Islet precursor cell (in vitro differentiated cells): ENCODE measurements at places on chromosomes 1 and 21.

- no peak for DNase-seq
These were observed 260.2 kb upstream of the RUNX1 start for GRCh38 chr21:35309316-35309715.

- DNase-seq = no peak
These were observed 158.1 kb downstream of the ST6GALNAC3 start for GRCh38 chr1:76232666-76233065.

DNA sequence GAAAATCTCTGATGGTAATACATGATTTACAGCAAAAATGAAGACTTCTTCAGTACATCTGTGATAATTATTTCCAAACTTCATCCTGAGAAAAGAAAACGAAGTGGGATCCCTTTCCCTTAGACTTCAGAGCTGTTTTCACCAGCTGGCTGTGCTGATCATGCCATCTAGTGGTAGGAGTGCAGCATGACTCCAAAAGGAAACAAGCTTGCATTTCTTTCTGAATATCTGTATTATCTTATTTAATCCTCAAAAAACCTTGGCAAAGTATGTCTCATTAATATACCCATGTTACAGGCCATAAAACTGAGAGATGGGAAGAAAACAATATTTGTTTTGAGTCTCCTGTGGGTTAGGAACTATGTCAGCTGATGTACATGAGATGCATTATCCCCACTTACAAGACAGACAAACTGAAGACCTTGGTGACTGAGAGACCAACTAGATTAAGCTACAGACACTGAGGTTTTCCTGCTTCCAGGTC, 9.8 kb upstream of the GJA8 start:
- no peak for DNase-seq

GRCh38 chr1:182087719-182088350, 26.3 kb upstream of the ZNF648 start:
- no peak for DNase-seq

- no peak for DNase-seq
These were observed 109.4 kb downstream of the UCHL5 start for GRCh38 chr1:192949783-192950182.

DNA sequence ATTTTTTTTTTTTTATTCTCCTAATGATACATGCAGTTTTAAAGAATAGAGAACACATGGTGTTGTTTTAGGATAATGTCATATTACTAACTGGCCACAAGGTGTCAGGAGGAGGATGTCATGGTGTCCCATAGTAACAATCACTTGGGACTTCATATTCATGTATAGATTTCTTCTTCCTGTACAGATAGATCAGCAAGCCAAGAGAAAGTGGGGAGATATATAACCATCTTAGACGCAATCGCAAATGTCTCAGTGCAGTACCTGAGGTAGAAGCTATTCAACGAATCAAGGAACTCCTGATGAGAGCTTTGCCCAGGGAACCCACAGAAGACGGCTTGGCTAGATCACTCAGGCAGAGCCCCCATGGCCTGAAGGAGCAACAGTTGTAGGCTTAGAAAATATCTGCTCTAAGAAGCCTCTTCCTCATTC, 12.3 kb downstream of the OR2T11 start:
- DNase-seq = no peak

- no peak for DNase-seq
These were observed 89.4 kb downstream of the DTL start for GRCh38 chr1:212124690-212125582.

DNA sequence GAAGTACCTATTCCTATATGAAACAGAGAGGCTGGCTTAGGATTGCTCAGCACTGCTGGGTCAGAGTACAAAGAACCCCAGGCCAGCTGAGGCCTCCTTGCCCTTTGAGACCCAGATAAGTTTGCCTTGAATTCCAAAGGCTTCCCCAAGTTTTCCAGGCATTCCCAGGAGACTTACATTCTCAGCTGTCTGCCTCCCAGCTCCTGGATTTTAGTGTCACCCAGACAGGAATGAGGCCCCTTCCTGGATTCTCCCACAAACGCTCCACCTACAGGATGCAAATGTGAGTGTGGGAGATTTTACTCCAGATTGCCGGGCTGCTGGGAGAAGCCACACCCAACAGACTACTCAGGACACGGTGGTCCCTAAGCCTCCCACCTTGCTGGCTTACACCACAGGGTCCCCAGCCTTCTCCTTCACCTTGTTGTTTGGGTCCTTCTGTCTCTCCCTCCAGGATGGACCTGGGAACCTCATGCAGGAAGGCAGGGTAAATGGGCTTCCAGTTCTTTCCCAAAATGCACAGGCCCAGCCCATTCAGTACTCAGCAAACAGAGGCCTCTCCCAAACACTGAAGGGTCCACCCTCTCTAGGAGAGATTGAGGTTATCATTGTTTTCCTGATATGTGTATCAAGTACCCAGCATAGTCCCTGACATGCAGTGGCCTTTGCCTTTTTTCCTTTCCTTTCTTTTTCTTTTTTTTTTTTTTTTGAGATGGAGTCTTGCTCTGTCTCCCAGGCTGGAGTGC, 10.6 kb downstream of the RHBG start:
- peak; percentile 89 for DNase-seq

- DNase-seq = no peak
These were observed 130.0 kb downstream of the EDEM3 start for GRCh38 chr1:184624626-184625025.

DNA sequence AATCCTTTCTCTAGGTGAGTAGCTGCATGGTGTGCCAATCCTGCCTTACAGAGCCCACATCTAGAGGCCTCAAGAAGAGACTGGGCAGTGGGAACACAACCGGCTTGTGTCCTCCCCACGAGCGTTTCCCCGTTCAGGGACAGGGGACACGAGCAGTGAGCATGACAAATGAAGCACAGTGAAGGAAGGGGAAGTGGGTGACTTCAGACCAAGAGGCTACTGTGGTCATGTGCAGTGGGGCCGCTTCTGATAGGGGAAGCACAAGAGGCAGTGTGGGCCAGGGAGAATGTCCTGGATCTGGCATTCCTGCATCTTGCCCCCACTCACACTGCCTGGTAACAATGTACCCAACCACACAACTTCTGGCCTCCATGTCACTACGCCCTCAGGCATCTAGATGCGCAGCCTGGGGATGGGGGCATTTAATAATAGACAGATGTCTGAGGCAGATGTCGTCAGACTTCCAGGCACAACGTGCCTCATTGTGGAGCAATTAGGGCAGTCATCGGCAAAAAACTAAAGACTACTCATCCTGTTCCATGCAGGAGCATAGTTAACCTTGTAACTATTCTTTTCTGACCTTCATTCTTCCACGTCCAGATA, 155.6 kb upstream of the NBPF11 start:
- no peak for DNase-seq

DNA sequence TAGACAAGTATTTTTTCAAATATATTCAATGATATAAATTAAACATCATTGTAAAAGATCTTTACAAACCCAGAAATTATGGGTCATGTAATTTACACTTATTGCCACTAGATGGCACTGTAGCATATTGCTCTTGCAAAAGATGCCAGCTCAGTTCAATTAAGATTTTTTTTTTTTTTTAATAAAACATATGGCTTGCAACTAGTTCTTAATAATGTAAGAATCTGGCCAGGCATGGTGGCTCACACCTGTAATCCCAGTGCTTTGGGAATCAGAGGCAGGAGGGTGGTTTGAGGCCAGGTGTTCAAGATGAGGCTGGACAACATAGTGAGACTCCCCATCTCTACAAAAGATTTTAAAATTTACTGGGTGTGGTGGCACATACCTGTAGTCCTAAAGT, 49.4 kb upstream of the DESI2 start:
- DNase-seq = no peak

DNA sequence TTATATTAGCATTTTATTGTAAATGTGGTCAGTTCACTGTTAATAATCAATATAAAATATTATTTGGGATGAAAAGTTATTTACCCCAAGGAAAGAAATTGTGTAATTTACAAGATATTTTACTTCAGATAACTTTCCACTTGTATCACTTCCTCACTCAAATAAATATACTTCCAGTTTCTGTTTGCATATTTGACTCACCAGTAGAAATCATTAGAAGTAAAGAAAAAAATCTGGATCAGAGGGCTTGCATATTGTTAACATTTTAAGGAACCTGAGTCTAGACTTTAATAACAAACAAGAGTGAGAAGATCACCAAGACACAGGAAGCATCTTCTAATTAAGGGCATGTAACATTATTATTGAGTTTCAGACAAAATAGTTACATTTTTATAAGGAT, 347 bp upstream of the KRTAP20-4 start:
- no peak for DNase-seq

DNA sequence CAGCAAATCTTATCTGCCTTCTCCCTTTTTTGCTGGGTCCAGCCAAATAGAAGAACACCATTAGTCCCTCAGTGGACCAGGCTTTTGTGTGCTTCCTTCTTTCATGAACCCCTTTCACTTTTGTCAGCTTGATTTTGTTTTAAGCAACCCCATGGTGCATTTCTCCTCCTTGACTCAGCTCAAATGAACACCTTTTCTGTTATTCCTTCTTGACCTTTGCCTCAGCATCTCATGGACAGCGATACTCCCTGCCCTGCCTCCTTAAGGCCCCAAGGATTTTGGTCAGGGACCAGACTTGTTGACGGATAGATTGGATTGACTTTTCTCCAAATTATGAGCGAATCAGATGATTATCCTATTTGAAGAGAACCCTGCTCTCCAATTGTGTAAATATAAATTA, 356.6 kb upstream of the USP24 start:
- no peak for DNase-seq

DNA sequence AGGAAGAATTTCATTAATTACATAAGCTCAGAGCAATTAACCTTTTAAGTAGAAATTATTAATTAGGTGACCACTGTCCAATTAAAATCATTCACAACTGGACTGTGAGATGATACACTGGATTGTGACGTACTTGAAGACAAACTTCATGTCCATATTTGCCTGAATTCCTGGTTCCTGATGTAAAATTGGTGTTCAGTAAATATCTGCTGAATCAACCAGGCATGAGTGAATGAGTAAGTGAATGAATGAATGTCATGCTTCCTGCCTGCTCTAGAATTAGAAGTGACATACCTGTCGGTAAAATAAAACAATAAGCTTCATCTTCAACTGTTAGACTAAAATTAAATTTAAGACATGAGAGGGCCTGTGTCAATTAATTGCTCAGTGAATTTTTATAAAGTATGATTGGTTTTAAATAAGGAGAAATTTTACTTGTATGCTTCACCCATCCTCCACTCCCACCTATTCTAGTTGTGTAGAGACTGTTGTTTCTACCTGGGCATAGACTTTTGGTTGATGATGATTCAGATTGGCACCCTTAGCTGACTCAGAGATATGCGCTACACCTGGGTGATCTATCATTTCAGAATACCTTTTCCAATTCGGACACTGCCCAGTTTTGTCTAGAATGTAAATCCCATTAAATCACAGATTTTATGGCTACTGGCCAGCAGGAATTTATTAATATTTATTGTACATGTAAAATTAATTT, 56.9 kb upstream of the PTGS2 start:
- no peak for DNase-seq

DNA sequence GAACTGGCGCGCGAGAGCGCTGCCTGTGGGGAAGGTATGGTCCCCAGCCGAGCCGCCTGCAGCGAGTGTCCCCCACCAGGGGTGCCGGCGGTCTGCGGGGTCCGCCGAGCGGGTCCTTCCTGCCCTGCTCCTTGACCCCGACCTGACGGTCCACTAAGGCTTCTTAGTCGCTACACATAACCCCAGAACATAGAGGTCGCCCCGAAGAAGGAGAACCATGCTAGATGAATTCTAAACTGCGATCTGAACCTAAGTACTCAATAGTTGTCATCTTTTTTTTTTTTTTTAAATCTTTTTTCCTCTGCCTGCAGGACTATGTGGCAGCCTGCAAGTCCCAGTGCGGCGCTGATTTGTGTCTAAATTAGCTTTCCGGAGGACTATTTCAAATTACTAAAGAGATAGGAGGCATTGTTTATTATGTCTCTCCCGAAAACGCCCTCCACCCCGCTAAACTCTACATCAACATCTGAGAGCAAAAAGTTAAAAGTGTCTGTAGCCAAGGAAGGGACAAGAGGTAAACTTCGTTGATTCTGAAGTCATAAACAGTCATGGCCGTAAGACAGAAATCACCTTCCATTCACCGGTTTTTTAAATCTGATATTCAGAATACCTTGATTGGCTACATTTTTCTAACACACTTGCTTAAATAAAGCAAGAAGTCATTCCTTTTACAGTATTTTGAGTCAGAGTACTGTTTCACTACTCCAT, 476 bp downstream of the AXDND1 start:
- no peak for DNase-seq

GRCh38 chr1:55071477-55071876, 32.1 kb downstream of the PCSK9 start:
- DNase-seq = peak; percentile 86

GRCh38 chr21:32803651-32804050, 32.1 kb upstream of the PAXBP1 start:
- DNase-seq = no peak

- DNase-seq = no peak
These were observed 36.8 kb downstream of the CASZ1 start for GRCh38 chr1:10759413-10760200.

DNA sequence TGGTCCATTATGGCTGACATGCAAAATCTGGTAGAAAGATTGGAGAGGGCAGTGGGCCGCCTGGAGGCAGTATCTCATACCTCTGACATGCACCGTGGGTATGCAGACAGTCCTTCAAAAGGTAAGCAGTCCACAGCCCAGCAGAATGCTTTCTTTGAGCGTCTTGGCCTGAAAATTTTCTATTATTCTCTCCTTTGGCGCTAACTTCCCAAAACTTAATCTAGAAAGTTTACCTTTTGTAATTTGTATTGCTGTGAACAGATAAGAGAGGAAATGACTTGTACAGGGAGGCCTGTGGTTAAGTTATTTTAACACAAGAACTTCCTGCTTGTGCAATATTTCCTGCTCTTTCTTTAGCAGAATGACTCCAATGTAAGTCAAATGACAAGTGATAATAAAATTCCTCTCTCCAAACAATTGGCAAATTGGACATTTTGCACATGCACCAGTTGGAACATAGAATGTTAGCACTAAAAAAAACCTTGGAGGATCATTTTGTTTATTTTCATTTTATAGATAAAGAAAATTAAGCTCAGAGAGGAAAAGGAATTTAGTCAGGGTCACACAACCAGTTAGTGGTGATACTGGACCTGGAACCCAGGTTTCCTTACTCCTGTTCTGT, 18.9 kb downstream of the CAP1 start:
- DNase-seq = no peak

DNA sequence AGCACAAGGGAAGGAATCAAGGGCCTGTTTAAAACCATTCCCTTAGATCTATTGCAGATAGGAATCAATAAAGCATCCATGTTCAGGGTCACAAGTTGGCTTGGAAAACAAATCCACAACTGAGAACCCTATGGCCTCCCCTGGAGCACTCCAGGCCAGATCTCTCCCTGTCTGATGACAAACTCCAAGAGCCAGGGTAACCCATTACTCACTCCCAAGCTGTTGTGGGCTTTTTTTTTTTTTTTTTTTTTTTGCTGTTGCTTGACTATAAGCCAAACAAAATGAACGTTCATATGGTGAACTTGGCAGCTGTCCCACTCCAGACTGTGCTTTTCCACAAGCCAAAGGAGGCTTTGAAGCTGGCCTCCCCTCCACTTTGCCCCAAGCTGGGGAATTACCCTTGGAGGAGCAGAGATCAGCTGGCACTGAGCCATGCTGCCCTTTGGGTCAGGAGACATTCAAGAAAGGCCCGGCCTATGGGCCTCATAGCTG, 35.7 kb upstream of the VAV3 start:
- DNase-seq = no peak
